ENCODE measurements at places on chromosomes 4 and X. TPM values are rescaled to one million over a fixed set of nuclear protein-coding genes. Genes with fewer than 3 reads are reported as not detected.

GRCh38 chrX:63664083-63664482 is 120.9 kb downstream of the ARHGEF9 start:
- H3K36me3 ChIP-seq = peaks cover 4% of the 10 kb centered on the region
- no peak for DNase-seq
- peak overlapping the region; percentile 49 for H3K27ac ChIP-seq
- H3K4me1 ChIP-seq = peaks cover 6% of the 10 kb centered on the region
- H3K4me3 ChIP-seq = no peak overlapping the region

DNA sequence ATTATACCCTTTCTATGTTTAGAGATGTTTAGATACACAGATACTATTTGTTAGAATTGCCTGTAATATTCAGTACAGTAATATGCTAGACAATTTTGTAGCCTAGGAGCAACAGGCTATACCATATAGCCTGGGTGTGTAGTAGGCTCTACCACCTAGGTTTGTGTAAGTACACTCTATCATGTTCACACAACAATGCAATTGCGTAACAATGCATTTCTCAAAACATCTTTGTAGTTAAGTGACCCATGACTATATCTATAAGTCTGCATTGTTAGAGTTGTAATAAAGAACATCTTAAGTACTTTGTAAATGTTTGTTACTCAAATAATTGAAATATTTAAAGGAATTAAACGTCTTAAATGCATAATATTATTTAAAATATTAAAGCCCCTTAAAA is 379.3 kb downstream of the PPP3CA start:
- H3K4me3 ChIP-seq = no peak overlapping the region
- H3K27ac ChIP-seq = no peak overlapping the region
- H3K4me1 ChIP-seq = no peaks in the 10 kb centered on the region
- H3K27me3 ChIP-seq = no peaks in the 10 kb centered on the region

- no peak overlapping the region for H3K4me3 ChIP-seq
- H3K27me3 ChIP-seq = no peaks in the 10 kb centered on the region
- DNase-seq = no peak
- H3K4me1 ChIP-seq = no peaks in the 10 kb centered on the region
Observed at GRCh38 chrX:134462927-134463326, 3.0 kb downstream of the HPRT1 start.

RAB9B gene
- 7.7 TPM for total RNA-seq
